ENCODE measurements at places on chromosomes 11 and 22. TPM values are rescaled to one million over a fixed set of nuclear protein-coding genes. Genes with fewer than 3 reads are reported as not detected.

DNA sequence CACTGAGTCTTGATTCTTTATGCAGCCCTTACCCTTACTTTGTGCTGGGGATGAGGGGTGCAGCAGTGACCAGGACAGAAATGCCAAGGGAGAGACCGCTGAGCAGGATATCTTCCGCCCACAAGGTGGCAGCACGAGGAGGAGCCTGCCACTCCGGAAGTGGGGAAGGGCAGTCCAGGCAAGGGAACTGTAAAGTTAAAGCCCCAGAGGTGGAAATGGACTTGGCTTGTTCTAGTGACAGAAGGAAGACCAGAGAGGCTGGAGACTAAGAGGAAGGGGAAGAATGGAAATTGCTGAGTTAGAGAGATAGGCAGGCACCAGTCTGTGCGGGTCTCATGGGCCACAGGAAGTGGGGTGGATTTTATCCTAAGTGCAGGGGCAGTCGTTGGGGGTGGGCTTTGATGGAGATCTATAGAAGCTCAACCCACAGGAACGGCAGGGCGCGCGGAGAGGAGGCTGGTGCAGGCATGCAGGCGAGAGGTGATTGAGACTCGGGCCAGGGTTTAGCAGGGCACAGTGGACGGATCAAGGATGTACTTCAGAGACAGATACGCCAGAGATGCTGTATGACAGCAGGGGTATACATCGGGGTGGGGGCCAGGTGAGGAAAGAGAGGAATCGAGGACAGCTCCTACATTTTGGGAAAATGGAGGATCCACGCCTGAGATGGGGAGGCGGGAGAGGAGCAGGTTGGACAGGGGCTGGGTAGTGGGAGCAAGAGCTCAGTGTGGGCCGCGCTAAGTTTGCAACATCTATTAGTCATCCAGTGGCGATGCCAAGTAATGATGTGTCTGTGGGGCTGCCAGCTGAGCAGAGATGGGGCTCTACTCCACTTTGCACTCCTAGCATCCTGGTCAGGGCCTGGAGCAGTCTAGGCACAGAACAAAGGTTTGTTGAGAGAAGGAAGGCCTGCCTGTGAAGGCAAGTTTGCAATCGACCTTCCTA is 3.3 kb upstream of the GRK2 start:
- DNase-seq: peak; percentile 85

DNA sequence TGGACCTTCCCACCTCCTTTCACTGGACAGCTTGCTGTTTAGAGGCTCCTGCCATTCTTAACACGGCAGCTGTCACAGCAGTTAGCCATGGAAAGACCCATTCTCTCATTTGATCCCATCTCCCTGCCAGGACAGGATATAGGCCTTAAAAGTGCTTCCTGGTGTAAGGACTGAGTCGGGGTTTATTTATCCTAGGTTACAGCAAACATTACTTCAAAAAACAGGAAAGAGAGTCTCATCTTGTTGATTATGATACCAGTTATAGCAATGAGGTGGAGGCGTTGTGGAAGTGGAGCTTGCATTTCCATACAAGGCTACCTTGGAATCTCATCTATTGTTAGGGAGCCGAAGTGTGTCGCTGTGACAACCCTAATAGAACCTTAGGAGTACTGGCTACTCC is 17.4 kb upstream of the ETS1 start:
- DNase-seq: no peak

- DNase-seq: no peak
Measured at GRCh38 chr11:65066805-65067291, 8.5 kb upstream of the NAALADL1 start.

- DNase-seq: no peak
Measured at GRCh38 chr22:44246615-44247326, 66.0 kb downstream of the SHISAL1 start.

GRCh38 chr11:117908109-117908895 is 20.9 kb downstream of the TMPRSS13 start:
- no peak for DNase-seq

GRCh38 chr22:23533328-23533762 is 46.7 kb downstream of the IGLL1 start:
- DNase-seq: no peak

DNA sequence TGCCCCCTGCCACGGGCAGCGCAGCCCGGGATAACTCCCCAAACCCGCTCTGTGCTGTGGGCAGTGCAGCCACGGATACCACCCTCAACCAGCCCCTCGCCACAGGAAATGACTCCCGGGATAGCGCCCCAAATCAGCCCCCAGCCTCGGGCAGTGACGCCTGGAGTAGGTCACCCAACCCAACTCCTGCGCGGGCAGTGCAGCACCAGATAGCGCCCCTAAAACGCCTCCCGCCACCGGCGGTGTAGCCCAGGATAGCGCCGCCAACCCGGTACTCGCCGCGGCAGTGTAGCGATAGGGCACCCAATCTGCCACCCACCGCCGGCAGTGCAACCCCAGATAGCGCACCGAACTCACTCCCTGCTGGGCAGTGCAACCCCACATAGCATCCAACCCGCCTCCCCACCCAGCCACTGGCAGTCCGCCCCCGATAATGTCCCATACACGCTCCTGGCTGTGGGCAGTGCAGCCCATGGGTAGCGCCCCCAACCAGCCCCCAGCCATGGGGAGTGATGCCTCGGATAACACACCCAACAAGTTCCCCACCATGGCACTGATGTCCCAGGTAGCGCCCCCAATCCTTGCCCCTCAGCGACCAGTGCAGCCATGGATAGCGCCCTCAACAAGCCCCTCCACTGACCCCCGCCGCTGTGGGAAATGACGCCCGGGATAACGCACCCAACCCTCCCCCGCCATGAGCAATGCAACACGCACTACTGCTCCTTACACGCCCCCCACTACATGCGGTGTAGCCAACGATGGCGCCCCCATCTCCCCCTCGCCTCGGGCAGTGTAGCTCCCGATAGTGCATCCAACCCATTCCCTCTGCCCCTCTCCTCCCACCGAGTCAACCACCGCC is 1.5 kb downstream of the RFPL2 start:
- DNase-seq: no peak

DNA sequence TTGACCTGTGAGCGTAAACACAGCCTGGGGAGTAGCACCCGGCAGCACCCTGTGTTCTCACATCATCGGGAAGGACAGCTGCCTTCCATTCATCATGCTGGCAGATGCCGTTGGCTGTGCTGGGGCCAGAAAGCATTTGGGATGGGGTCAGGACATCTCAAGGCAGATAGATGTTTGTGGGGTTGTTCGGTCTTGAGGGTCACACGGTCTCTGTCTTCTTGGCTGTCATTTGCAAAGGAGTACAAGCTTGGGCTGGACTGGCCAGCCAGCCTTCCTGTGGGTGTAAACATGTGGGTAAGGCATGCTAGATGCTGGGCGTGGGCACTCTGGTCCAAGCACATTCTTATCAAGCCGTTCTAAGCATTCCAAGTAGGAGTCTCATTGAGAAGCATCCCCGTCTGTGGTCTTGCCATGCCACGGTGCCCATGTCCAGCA is 81.4 kb downstream of the TBC1D22A start:
- DNase-seq: no peak

- no peak for DNase-seq
Measured at GRCh38 chr22:48838376-48838775, 989.3 kb downstream of the BRD1 start.

The ART1 gene
- total RNA-seq: not detected

The KCNQ1OT1 gene
- 0.83 TPM for total RNA-seq

The OR5M8 gene
- not detected for total RNA-seq

All from pancreas (tissue), 10 donors.